ENCODE measurements at places on chromosomes 5 and 9.

- no peak for DNase-seq
Measured at GRCh38 chr9:110499608-110500007, 79.9 kb downstream of the SVEP1 start.

DNA sequence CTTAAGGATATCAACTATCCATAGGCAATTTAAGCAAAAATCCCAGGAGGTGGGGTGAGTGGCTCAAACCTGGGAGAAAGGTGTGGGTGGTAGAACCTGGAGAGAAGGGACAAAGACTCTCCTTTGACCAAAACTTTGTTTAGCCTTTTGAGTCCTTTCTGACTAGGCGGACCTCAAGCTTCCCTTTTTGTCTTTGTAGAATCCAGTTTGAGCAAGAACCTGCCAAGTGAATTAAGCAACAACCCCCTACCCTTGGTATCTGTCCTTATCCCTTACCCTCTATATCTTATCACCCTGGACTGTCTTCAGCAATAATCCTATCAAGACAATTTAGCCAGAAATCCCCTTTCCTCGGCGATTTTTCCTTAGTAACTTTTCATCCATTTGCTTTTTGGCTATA is 53.5 kb upstream of the SLC28A3 start:
- DNase-seq: no peak

- no peak for DNase-seq
Measured at GRCh38 chr9:1217076-1217475, 166.9 kb downstream of the DMRT2 start.

GRCh38 chr5:74490814-74491213 is 149.7 kb downstream of the ENC1 start:
- no peak for DNase-seq

DNA sequence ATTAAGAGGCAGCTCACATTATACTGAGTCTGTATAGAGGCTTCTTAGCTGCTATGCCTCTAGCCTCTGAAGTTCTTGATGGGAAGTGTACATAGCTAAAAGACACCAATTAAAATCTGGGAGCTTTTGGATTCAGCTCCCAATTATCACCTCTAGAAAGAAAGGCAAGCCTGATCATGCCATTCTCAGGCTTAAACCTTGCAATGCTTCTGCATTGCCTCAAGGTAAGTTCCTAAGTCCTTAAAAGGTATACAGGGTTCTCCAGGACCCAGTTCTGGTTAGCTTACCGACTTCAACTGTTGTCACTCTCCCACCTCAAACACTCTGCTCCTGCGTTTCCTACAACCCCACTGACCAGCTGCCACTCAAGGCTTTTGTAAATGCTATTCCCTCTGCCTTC is 17.5 kb upstream of the CCL28 start:
- DNase-seq: no peak

DNA sequence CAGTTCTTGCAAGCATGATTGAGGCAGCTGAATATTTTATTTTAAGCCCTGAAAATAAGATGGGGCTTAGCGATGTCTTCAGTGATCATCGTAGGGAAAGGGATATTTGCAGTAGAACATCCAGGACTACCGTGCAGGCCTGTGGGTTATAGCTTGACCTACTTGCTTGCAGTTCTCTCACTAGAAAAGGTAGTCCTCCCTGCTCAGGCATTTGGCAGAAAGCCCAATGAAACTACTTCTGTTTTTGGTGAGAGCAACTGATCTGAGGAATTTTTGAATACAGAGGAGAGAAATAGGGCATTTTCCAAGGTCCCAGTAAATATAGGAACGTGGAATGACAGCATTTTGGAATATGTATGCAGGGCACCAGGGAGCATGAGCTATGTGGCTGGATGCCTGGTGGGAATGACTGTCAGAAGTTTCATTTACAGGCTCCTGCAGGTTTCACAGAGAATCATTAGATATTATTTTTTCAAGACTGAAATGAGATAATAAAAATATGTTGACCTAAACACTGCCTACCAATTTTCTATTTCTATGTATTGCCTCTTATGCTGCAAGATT is 417.9 kb upstream of the ACTBL2 start:
- no peak for DNase-seq

DNA sequence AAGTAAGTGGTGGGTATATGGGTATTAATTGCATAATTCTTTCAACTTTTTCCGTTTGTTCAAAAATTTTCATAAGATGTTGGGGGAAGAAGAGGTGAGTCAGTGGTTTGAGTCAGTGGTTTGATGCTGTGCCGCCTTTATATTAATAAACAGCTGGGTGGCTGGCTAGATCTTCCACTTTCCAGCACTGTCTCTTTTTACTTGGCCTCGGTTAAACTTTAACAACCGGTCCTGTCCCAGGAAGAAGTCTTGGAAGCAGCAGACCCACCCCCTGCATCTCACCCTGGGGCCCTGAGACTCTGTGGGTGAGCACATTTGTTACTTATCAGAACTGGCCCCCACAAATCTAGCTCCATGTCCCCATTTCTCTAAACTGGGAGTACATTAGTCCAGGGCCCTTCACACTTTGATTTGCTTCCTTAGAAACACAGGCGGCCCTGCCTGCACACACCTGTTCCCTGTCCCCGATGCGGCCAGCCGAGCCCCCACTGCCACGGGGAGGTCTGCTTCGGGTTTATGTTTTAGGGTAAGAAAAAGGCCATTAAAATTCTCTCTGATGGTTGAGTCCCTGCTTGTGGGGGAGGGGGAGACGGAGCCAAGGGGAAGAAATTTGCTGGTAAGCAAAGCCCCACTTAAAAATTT is 90.7 kb downstream of the PTCH1 start:
- no peak for DNase-seq

Measured in SHP77 treated with DMSO at 0.1 percent for 48 hours (cell line).